ENCODE measurements at places on chromosomes 2 and 18.

DNA sequence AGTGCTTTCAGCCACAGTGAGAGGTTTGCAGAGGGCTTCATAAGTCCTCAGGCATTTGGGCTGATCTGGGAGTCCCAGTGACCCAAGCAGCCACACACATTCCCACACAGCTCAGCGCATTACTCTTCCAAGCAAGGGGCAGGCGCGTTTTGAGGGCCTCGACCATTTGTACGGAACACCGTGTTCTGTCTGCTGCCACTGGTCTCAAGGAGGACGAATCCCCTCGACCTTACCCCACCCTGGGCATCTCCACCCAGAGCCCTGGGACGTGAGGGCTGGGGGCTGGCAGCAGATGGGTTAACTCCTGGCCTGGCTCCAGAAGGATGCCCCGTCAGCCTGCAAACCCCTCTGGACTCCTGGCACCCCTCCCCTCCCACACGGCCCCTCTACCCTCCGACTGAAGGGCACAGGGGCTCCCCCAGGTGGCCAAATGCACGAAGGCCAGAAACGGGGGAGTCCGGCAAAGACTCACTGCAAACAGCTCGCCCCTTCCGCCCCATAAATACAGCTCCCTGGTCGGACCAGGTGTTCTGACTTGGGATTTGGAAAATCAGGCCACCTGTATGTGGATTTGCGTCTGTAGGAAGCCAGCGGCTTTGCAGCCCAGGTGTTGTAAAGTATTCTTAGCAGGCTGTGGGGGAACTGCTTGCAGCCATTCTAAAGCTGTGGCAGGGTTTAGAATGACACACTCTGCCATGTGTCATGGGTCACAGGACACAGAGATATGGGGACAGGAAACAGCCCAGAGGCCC lies 33.6 kb upstream of the PTMA start:
- peak; percentile 42 for DNase-seq

- peak; percentile 11 for DNase-seq
Observed at GRCh38 chr2:178072383-178073301, at the start of gene PDE11A. TSS of gene PDE11A (minus strand) at chr2:178072777. CDS start at chr2:178072437, 340 bp downstream.

DNA sequence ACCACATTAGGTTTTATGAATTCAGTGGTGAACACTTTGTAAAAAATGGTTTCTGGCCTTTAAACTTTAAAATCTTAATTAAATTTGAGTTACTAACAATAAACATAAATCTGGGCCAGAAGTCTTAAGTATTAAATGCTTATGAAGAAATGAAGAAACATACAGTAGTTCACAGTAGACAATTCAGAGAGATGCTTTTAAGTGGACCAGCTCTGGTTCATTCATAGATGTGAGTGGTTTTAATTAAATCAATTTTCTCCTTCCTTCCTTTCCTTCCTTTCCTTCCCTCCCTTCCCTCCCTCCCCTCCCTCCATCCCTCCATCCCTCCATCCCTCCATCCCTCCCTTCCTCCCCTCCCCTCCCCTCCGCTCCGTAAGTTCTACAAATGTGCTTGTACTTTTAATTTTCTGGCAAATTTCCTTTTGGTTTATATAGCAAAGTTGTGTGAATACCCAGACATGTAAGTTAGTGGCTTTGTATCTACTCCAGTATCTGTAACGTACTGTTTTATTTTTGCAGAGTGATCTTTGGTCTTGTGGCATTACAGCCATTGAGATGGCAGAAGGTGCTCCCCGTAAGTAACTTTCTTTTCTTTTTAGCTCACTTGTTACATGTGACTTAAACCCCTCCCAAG lies 136.5 kb downstream of the MAP4K4 start:
- DNase-seq: no peak

DNA sequence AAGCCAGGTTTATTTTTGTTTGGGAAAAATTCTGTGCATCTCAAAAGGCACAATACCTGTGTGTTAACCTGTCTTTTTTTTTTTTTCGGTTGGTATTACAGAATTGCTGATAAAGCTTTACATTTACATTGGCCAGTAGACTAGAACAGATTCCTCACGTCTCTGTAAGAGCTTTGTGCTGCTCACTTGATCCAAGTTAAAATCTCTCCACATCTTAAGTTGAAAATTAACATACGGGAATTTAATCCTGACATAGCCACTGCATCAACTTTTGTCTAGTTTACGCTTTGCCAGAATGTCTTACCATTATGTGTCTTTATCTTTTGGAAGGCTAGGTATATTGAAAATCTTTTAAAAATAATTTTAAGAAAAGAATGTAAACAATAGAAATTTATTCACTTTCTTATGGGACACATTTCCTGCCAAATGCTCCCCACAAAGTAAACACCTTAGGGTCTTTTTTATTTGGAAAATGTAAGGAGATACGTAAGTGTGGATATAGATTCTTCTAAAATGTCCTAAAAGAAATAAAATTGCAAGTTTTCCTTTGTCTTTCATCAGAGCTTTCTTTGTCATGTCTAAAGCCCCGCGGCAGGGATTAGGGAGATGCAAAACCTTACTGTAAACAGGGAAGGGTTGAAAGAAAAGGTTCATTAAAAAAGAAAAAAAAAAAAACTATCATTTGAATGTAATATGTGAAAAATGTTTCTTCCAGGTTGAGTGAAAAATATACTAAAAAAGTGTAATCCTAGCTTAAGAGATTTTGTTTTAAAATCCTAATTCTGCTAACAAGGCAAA lies 912.8 kb downstream of the NRXN1 start:
- no peak for DNase-seq

DNA sequence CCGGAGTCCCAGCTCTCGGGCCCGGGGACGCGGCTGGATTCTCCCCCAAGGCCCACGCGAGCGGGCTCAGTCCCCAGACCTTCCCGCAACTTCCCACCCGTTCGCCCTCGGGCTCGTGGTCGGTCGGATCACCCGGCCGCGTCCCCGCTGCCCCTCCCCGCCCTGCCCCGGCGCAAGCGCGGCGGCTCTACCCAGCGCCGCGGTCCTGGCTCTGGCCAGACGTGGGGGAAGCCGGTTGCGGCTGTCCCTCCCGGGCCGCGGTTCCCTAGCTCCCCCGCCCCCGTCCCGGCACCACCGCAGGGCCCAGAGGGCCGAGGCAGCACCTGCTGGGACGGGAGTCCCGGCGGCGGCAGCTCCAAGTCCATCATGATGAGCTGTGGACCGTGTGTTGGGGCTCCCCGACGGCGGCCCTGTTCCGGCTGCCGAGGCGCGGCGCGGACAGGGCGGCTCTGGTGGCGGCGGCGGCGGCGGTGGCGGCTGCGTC lies 276 bp downstream of the NFE2L2 start:
- no peak for DNase-seq

DNA sequence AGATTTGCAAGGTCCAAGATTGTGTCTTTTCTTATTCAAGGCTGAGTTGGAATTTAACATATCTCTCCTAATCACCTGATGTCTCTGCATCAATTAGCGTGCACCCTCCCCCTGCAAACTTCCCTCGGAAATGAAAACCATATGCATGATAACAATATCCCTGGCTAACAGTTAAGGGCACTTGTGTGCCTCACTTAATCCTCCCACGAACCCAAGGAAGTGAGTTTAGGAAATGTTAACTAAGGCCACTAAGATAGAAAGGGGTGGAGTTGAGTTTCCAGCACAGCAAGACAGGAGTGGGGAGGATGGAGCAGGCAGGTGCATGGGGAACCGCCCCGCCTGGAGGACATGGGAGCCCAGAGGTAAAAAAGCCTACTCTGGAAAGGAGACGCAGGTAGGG lies 52.4 kb upstream of the PTMA start:
- DNase-seq: no peak

DNA sequence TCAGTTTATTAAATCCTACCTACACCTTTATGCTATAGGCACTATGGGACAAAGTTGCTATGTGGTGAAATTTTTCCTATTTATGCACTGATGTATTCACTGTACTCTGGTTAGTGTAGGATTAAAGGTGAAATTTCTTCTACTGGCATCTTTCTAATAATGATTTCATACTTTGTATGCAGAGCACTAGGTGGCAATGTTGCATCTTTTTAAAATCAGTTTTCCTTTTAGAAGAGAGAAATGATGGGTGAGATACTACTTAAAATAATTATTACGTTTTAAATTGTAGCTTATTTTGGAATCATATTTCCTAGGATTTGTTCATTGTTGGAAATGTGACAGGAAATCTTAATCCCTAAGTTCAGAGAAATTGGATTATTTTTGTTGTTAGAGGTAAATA lies 150.9 kb downstream of the CD8B2 start:
- DNase-seq: no peak

DNA sequence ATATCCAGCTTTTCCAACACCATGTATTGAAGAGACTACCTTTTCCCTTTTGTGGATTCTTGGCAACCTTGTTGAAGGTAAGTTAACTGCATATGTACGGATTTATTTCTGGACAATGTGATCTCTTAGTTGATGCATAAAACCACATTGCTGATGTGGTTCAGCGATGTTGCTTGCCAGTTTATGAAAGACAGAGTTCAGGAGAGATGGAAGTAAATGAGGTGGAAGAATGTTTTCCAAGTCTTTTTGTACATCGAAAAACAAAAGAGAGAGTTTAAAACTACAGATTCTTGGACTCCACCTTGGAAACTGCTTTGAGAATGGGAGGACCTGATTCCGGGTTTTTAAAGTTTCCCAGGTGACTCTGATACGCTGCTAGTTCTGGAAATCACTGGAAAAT lies 43.8 kb downstream of the MOB4 start:
- no peak for DNase-seq

GRCh38 chr2:162579169-162579568 lies 235.2 kb downstream of the GCA start:
- DNase-seq: no peak

GRCh38 chr2:229731916-229732315 lies 17.6 kb upstream of the DNER start:
- DNase-seq: no peak

GRCh38 chr2:100380681-100381080 lies 36.8 kb downstream of the CHST10 start:
- DNase-seq: no peak

GRCh38 chr2:158990397-158991214 lies 22.2 kb downstream of the TANC1 start:
- no peak for DNase-seq

DNA sequence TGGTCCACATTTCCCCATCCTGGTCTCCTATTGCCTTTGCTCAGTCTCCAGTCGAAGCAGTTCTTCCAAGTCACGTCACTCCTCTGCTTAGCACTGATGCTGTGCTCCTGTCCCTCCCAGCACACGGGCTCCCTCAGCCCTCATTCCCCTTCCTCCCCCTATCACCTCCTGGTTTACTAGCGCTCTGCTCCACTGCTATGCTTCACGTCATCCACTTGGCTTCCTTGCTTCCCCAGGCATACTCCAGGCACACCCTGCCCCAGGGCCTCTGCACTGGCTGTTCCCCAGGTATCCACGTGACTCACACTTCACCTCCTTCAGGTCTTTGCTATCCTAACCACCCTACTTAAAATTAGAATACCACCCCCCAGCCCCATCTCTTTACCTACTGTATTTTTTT lies 269.3 kb downstream of the GLI2 start:
- DNase-seq: no peak

DNA sequence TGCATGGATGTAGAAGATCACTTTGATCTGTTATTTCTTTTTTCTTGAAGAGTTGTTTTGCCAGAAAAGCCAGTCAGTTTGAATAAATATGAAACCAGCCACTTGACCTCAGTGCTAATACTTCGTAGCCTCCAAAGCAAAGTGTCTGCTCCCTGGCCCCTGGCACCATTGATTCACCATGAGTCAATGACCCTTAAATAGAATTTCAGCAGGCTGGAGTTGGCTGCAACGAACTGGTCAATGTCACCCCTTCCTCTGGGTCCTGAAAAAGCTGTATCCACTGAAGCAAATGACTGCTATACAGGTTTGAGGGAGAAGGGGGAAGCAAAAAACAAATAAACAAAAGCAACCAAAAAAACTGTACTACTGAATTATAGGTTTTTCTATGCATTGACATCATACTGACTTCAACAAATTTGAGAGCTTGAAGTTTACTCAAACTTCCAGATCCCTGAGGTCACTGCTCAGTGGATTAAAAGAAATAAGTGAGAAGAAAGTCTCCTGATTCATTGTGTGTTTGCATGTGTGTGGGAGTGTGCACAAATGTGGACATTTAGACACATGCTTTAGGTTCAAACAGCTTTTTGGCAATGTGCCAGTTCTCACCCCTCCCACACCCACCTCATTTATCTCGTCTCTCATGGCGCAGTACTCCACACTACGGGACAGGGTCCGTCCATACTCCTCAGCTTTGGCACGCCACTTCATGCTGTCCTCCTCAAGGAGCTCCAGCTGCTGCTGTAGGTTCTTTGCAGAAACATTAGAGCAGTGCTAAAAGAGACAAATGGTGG lies 58.1 kb upstream of the TTN start:
- DNase-seq: no peak

DNA sequence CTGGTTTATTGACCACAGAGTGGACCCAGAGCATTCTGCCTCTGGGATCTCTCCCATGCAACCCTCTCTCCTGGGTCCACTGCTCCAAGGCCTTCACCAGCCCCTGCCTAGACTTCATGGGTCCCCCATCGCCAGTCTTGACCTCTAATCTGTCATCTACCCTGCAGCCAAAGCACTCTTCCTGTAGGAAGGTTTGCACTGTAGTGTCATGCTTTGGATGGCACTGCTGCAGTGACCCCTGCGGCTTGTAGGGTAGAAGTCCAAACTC lies 41.7 kb downstream of the MYO7B start:
- no peak for DNase-seq

- DNase-seq: no peak
Observed at GRCh38 chr2:129189617-129190319, 789.7 kb upstream of the RAB6C start.

DNA sequence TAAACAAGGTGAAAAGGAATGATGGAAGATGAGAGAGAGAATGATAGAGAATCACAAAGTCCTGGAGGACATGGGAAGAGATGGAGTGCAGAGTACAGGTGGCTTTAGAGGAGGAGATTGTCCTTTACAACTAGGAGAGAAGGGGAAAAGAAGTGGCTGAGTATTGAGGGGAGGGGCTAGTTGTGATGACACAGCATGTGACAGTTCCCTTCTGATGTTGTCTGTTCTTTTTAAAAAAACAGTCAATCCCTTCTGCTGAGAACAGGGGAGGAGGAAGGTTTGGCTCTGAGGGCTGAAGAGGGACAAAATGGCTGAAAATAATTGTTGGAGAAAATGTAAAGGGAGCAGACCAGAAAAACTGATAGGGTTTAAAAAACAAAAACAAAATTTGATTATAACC lies 44.0 kb downstream of the STEAP3 start:
- DNase-seq: no peak

DNA sequence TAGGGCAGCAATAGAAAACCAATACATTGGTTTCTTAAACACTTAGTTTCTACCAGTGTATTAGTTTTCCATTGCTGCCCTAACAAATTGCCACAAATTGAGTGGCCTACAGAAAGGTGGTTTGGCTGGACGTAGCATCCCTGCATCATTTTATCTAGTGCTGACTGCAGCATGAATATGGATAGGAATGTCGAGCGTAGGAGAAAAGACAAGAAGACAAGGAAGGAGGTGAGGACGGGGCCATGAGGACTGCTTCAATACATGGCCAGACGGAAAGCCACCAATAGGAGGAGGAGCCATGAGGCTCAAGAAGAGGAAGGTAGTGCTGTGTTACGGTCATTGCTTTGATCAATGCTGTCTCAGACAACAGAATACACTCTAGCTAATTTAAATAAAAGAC lies 154.5 kb upstream of the NDUFV2 start:
- DNase-seq: no peak
